Endodermal cell (in vitro differentiated cells): ENCODE measurements at places on chromosomes 12 and 14.

DNA sequence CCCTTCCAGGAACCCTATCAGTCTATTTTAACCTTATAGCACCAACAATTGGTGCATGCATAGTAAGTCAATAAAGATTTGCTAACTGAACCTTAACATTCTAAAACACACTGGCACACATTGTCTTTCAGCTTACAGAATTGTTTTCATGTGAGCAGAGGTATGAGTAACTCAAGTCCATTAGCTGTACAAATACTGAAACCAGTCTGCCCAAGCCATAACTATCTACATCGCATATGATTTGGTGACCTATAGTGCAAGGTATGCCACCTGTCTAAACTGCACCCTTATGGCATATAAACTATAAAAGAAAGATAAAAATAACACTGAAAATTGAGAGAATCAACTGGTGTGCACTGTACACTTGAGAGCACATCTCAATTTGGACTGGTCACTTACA, 34.8 kb downstream of the SBNO1 start:
- H3K4me3 ChIP-seq, result no peak overlapping the region
- H3K4me1 ChIP-seq, result no peaks in the 10 kb centered on the region
- H3K36me3 ChIP-seq, result peaks cover 85% of the 10 kb centered on the region

DNA sequence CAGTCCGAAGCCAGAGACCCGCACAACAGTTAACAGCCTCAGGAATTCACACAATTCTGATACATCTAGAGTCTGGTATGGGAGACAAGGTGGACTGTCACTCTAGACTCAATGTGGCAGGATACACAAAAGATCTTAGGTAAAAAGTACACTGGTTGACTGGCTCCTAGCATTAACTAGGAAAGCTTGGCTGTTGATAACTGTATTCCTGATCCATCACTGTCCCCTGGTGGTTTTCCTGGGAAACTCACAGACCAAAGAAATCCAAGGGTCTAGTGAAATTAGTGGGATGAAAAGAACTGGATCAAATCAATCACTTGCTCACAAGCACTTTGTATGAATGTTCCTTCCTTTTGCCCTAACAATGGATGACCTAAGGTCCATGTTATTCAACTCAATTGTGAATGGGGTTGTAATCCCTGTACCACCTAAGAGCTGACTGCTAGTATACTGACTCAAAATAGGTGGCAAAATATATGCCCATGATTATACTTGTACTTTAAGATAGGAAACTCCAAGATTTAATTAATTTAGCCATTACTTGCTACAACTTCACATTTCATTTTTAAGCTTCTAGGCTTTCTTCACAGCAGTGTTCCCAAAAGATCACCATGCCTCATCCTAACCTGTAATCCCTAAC, 14.0 kb downstream of the NPC2 start:
- no peak overlapping the region for H3K27ac ChIP-seq
- peak; percentile 76 for DNase-seq
- peaks cover 97% of the 10 kb centered on the region for H3K36me3 ChIP-seq
- H3K4me1 ChIP-seq, result peaks cover 11% of the 10 kb centered on the region

DNA sequence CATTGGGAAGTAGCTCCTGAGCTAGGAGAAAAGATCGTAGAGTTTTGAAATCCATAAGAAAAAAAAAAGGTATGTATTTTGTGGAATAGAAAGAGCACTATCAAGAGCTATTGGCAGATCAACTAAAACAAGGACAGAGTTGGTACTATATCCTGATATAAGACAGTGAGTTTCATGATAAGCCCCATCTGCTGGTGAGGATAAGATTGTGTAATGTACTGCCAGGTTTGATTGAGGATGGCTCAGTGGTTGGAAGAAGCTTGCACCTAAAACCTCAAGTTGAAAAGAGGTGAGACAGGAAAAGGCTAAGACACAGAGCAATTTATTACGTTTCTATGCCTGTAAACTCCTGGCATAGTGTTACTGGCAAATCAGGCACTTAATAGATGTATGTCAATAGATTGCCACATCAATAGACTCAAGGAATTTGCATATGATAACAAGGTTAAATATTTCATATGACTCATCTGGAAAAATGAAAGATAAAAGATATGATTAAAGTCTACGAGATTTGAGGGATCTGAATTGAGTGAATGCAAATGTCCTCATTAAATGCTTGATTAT, 525.6 kb downstream of the FLRT2 start:
- no peaks in the 10 kb centered on the region for H3K36me3 ChIP-seq
- no peak overlapping the region for H3K4me3 ChIP-seq
- H3K27ac ChIP-seq, result no peak overlapping the region

GRCh38 chr14:96178461-96179321, 25.9 kb upstream of the BDKRB2 start:
- DNase-seq, result no peak
- no peak overlapping the region for H3K4me3 ChIP-seq
- H3K4me1 ChIP-seq, result peaks cover 2% of the 10 kb centered on the region

DNA sequence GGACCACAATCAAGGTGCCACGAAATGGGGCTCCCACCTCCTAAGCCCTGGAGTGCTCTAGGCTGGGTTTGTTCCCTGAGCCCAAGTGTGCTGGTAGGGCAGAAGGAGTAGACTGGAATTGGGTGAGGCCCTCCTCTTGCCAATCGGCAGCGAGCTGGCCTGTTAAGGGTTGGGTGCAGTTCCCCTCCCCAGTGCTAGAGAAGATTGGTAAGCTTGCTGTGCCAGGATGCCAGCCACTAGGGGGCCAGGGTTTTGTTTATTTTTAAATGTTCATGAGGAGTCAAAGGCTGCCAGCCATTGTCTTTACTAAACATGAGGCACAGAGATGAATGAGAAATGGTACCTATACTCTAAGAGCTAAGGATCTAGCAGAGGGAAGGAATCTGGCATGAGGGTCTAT, 79.7 kb downstream of the SPTB start:
- DNase-seq, result peak; percentile 79
- H3K27me3 ChIP-seq, result no peaks in the 10 kb centered on the region
- H3K36me3 ChIP-seq, result no peaks in the 10 kb centered on the region
- H3K4me1 ChIP-seq, result no peaks in the 10 kb centered on the region
- H3K27ac ChIP-seq, result no peak overlapping the region
- H3K4me3 ChIP-seq, result no peak overlapping the region

DNA sequence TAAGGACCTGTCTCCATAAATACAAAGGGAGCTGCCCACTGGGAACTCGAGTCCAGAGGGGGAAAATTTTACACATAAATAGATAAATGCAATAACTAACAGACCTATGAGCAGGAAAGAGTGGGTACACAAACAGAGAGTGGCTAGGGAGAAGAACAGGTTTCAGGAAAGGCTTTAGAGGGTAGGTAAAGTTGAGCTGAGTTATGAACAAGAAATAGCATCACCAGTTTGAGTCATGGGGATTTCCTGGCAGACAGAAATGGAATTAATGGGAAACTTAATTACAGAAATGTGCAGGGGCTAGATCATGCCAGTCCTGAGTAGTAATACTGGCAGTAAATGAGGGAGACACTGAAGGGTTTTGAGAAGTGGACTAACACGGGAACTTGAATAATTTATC, 58.0 kb upstream of the CCDC175 start:
- H3K36me3 ChIP-seq, result no peaks in the 10 kb centered on the region
- H3K4me1 ChIP-seq, result peaks cover 2% of the 10 kb centered on the region
- no peak for DNase-seq

- H3K36me3 ChIP-seq, result no peaks in the 10 kb centered on the region
- DNase-seq, result no peak
- no peaks in the 10 kb centered on the region for H3K4me1 ChIP-seq
- no peaks in the 10 kb centered on the region for H3K27me3 ChIP-seq
- no peak overlapping the region for H3K27ac ChIP-seq
Observed at GRCh38 chr12:63919756-63920155, 75.3 kb downstream of the SRGAP1 start.

DNA sequence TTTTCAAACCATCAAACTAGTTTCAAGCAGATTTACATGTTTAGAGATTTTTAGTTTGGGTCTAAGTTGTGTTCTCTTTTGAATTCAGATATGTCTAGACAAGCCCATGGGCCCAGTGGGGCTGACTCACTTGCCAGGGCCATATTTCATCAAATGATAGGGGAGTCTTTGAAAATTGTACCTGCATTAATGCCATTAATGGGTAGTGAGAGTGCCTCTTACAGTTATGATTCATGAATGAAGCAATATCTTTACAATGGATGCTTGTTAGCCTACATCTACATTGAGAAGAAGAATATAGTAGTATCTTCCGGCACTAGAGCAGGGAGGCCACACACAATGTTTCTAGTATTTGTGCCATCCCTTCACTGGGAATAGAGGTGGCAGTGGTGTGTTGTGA, 174.2 kb upstream of the E2F7 start:
- no peaks in the 10 kb centered on the region for H3K27me3 ChIP-seq
- H3K36me3 ChIP-seq, result no peaks in the 10 kb centered on the region
- no peak overlapping the region for H3K4me3 ChIP-seq
- no peak for DNase-seq

DNA sequence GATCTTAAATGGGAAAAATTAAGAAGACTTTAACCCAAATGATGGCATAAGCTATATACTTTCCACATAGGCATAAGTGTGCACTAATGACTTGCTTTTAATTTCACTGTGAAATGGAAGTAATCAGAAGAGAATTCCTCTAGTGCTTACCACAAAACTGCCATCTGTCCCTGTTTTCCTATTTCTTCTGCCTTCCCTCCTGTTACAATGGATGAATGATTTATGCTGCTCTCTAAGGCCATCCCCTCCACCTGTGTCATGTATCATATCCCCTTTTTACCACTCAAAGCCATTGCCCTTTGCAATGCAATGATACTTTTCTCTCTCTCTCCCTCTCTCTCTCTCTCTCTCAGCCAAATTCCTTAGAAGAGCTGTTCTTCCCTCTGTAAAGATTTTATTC, 109.1 kb downstream of the C12orf50 start:
- H3K27me3 ChIP-seq, result no peaks in the 10 kb centered on the region
- H3K36me3 ChIP-seq, result no peaks in the 10 kb centered on the region
- DNase-seq, result no peak
- H3K27ac ChIP-seq, result no peak overlapping the region
- no peak overlapping the region for H3K4me3 ChIP-seq
- no peaks in the 10 kb centered on the region for H3K4me1 ChIP-seq

- no peaks in the 10 kb centered on the region for H3K27me3 ChIP-seq
- no peak overlapping the region for H3K27ac ChIP-seq
- H3K4me1 ChIP-seq, result no peaks in the 10 kb centered on the region
- no peak overlapping the region for H3K4me3 ChIP-seq
- DNase-seq, result no peak
Observed at GRCh38 chr14:67409461-67409860, 2.5 kb downstream of the PLEK2 start.

DNA sequence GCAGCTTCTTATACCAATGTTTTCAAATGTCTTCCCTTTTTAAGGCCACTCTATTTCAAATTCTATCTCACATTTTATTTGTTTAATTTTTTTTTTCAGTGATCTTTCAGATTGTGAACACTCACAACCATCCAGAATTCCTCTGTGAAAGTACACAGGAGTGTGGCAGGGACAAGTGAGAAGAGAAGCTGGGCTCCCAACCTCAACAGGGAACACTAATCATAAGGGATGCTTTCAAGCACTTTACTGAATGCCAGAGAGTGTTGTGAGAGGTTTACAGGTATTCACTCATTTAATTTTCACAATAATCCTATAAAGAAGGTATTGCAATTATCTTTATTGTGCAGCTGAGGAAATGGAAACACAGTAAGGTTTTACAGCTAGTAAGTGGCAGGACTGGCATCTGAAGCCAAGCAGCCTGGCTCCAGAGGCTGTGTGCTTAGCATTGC, 60.1 kb upstream of the PYGL start:
- no peaks in the 10 kb centered on the region for H3K27me3 ChIP-seq
- H3K4me3 ChIP-seq, result no peak overlapping the region
- no peak for DNase-seq
- H3K27ac ChIP-seq, result peak overlapping the region; percentile 30
- no peaks in the 10 kb centered on the region for H3K36me3 ChIP-seq

DNA sequence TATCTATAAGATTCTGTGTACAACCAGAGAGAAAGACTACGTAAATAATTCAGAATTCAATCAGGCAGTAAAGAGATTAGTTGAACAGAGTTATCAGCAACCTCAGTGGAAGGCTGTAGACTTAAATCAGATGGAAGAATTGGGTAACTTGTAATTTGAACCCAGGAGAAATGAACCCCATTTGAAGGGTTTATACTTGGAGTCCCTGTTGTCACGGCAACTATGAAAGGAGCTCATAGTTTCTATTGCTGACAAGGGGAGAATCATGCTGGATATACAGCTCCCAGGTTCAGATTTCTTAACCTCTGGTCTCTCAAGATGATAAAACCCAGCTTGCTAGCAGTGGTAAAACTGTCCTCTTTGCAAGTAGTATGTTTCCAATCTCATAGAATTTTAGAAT, 54.4 kb upstream of the BMP4 start:
- H3K27ac ChIP-seq, result no peak overlapping the region
- no peaks in the 10 kb centered on the region for H3K4me1 ChIP-seq
- no peak overlapping the region for H3K4me3 ChIP-seq
- DNase-seq, result no peak
- H3K36me3 ChIP-seq, result no peaks in the 10 kb centered on the region

DNA sequence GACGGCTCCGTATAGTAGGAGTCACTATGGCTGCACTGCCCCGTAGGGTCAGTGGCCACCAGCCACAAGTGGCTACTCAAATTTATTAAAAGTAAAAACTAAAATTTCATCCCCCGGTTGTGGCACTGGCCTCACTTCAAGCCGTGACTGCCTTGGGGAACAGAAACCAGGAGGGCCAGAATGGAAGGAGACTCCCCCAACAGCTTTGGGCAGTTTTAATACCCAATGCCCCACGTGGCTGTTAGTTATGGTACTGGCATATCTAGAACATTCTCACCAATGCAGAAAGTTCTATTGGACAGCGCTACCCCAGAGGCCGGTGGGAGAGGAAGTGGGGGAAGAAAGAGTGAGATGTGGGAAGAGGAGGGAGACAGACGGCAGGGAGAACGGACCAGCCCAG, 6.2 kb downstream of the NCOR2 start:
- no peak for DNase-seq
- no peaks in the 10 kb centered on the region for H3K36me3 ChIP-seq

- peak overlapping the region; percentile 97 for H3K27ac ChIP-seq
- H3K36me3 ChIP-seq, result peaks cover 5% of the 10 kb centered on the region
- peaks cover 11% of the 10 kb centered on the region for H3K4me1 ChIP-seq
- no peak for DNase-seq
Observed at GRCh38 chr12:8913702-8914032, 642 bp upstream of the PHC1 start.

- H3K36me3 ChIP-seq, result no peaks in the 10 kb centered on the region
- no peak overlapping the region for H3K27ac ChIP-seq
- H3K27me3 ChIP-seq, result peaks cover 100% of the 10 kb centered on the region
- no peak overlapping the region for H3K4me3 ChIP-seq
Observed at GRCh38 chr12:53985994-53986685, 1.2 kb downstream of the HOXC10 start.

- no peak overlapping the region for H3K27ac ChIP-seq
- H3K36me3 ChIP-seq, result no peaks in the 10 kb centered on the region
- H3K4me1 ChIP-seq, result peaks cover 7% of the 10 kb centered on the region
- no peak for DNase-seq
Observed at GRCh38 chr14:36626151-36626550, 35.5 kb upstream of the PAX9 start.

DNA sequence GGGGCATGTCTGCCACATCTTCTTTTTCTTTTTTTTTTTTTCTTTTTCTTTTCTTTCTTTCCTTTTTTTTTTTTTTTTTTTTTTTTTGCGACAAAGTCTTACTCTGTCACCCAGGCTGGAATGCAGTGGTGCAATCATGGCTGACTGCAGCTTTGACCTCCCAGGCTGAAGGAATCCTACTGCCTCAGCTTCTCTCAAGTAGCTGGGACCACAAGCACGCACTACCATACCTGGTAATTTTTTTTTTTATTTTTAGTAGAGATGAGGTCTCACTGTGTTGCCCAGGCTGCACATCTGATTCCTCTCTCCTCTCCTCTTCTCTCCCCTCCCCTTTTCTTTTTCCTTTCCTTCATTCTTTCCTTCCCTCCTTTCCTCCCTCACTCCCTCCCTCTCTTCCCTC, 18.5 kb downstream of the SLC15A5 start:
- DNase-seq, result no peak
- no peak overlapping the region for H3K4me3 ChIP-seq
- H3K36me3 ChIP-seq, result no peaks in the 10 kb centered on the region
- H3K27me3 ChIP-seq, result no peaks in the 10 kb centered on the region
